ENCODE measurements at places on chromosomes 4 and X.

- no peak for DNase-seq
Observed at GRCh38 chrX:133838761-133839676, 146.4 kb downstream of the GPC3 start.

GRCh38 chr4:122555216-122555615, 65.7 kb downstream of the IL21 start:
- DNase-seq = no peak

DNA sequence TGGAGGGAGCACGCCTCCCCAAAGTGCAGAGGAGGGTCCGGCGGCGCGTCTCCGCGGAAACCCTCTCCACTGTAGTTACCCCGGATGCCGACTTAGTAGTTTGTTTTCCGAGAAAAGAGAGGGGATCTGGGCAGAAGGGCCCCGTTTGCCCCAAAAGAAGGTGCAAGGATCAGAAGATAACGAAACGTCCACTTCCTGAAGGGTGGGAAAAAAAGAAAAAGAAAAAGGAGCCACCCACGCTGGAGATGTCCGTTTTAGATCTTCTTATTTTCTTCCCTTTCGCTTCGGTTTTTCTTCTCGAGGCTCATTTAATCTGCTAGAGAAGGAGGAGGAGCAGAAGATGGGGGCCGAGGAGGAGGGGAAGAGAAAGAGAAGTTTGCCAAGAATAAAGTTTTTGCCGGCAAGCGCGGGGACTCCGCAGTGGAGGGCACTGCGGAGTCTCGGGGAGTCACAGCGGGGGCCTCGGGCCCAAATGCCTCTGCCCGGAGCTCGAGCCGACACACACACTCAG, 517 bp downstream of the LEF1 start:
- DNase-seq = no peak

GRCh38 chr4:183318656-183319055, 1.4 kb downstream of the CLDN22 start:
- no peak for DNase-seq

DNA sequence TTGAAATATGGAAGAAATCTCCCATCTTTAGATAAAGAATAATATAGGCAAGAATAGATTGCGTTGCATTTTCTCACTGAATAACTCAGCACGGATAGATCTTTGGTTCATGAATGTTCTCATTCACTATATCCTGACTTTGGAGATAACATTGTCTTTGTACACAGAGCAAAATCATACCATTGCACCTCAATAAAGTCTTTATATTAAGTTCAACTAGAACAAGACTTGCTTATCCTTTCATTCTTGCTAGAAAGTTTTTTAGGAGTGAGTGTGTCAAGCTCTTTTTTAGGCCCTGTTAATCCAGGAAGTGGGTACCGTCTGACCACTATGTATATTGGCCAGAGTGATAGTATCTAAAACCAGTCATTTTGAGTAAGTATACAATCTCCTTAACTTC, 658.7 kb downstream of the FSTL5 start:
- no peak for DNase-seq

- DNase-seq = no peak
Observed at GRCh38 chr4:112973750-112974251, 75.7 kb upstream of the ANK2 start.

All from HepG2 (cell line).